Skin of body (tissue), 3 donors: ENCODE measurements at places on chromosomes 4 and X.
A peak's percentile ranks its signal among the peaks of the same experiment; 100 is the strongest.

- DNase-seq = peak; percentile 64
Measured at GRCh38 chrX:115330498-115331168, 41.1 kb downstream of the LUZP4 start.

DNA sequence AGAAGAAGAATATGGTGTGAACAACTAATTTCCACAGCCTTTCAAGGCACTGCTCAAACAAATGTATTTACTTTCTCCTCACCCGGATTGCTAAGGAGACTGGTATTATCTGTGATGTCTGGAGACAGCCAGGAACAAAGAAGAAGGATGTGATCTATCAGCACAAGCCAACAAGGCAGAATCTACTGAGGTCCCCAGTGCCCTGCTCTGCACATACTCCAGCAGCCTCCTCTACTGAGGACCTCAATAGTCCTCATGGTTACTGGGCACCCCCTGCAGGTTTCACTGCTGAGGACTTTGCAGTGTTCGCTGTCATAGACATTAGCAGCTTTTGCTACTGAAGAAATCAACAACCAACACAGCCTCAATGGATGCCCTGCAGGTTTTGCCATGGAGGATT, 930.1 kb downstream of the ADGRL3 start:
- DNase-seq = no peak

- DNase-seq = no peak
Measured at GRCh38 chr4:143071351-143071750, 113.4 kb upstream of the USP38 start.

- DNase-seq = peak; percentile 34
Measured at GRCh38 chr4:180828455-180829018, 1414.7 kb upstream of the TENM3 start.

- DNase-seq = no peak
Measured at GRCh38 chr4:184895012-184895695, 69.4 kb upstream of the ACSL1 start.

- no peak for DNase-seq
Measured at GRCh38 chr4:158836002-158836369, 67.2 kb downstream of the FNIP2 start.

DNA sequence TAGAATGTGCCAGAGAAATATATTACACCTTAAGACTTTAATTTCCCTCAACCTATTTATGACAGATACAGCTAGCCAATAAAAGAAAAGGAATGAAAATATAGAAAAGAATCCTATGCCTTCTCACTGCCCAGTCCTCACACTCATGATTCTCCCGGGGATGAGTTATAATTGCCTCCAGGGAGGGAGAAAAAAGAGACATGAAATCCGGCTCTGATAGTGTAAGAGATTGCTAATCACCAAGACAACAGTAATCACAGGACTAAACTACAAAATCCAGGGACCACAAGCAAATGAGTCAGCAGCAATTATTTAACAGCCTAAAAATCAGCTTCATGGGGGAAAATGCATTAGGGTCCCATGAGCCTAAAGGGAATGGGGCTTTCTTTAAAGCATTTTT, 95.9 kb upstream of the DUSP21 start:
- no peak for DNase-seq

DNA sequence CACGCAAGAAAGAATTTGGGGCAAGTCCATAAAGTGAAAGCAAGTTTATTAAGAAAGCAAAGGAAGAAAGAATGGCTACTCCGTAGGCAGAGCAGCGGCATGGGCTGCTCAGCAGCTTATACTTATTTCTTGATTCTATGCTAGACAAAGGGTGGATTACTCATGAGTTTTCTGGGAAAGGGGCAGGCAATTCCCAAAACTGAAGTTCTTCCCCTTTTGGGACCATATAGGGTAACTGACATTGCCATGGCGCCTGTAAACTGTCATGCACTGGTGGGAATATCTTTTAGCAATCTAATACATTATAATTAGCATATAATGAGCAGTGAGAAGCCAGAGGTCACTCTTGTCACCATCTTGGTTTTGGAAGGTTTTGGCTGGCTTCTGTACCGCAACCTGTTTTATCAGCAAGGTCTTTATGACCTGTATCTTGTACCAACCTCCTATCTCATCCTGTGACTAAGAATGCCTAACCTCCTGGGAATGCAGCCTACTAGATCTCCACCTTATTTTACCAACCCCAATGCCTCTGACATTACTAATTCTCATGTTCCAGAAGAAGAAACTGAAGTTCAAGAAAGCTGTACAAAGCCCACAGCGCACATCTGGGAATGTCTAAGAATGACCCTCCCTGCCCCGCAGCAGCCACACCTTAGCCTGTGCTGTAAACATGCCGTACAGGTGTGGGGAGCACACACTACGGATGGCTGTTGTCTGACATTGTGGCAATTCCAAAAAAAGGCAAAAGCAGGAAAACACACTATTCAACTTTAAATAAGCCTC, 18.6 kb downstream of the RXFP1 start:
- no peak for DNase-seq
